ENCODE measurements at places on chromosomes 6 and 20.
A peak's percentile ranks its signal among the peaks of the same experiment; 100 is the strongest.

GRCh38 chr6:12175626-12176025, 114.5 kb upstream of the EDN1 start:
- DNase-seq, result no peak

DNA sequence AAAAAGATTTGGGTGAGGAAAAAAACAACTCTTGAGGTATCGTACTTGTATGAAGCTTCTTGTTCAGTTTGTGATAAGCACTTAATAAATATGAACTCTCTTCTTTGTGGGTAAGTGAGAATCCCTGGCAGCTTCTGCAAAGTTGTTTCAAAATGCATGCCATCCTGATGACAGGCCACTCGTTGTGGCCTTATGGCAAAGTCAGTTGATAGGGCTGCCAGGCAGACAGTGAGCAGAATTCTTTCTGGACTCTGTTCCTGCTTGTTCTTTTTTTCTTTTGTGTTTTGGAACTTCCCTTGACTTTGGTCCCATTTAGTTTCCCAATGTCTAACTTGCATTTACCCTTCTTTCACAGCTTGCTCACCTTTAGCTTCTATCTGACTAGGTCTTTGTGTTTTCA, 983.5 kb upstream of the FLRT3 start:
- DNase-seq, result no peak

- no peak for DNase-seq
These were observed 76.2 kb downstream of the MAP3K4 start for GRCh38 chr6:161067749-161068148.

GRCh38 chr6:25749837-25750236, 4.7 kb upstream of the SLC17A4 start:
- no peak for DNase-seq

- DNase-seq, result no peak
These were observed 2.5 kb upstream of the BTN1A1 start for GRCh38 chr6:26497610-26498009.

DNA sequence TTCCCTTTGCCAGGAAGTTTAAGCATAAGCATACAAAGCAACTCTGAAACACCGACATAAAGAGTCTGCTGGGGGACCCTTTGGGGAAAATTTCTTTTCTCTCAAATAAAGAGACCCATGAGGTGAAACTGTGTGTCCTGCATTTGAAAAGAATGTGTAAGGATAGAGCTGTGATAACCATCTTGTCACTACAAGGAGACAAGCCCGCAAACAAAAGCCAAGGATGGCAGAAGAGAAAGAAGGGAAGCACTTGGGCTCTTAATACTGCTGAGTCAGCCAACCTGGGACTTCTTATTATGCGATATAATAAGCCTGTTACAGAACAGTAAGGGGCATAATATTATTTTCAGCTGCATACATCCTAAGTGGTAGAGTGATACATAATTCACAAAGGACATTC, 52.5 kb downstream of the NUDT3 start:
- DNase-seq, result no peak

DNA sequence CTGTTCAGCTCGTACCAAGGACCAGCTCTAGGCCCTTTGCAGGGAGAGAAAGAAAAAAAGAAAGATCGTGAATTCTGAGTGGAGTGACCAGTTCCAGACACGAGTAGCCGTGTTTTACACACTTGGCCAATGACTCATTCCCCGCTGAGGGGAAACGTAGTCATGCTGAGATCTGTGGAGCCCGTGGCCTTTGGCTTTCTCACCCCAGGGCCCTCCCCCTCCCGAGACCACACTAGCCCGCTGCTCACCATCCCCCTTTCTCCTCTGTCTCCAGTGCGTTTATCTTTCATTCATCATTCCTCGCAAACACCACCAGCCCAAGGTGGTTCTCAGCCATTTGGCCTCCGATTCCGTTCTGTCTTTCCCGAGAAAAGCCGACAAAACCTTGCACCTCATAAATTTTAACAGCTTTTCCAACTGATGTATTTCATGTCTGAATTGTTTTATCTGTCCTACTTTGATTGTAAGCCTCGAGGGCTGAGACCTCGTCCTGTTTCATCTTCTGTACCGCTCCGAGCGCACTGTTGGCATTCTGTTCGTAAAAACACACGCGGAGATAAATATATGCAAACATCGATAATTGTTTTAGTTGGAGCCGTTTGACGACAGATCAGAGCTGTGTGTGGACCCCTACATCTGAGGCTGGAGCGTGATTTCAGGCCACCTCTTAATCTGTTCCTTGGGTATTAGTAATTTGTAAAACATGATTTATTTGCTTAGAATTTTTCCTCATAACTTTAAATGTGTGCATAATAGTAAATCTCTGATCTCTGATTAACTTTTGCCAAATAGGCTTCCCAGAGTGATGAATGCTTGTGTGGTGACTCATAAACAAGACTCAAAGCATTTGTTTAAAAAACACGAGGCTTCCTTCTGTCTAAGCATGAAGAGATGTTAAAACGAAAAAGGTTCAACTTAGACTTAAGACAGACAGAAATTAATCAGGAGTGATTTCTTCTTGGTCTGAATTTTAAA, 336.6 kb downstream of the CDH4 start:
- DNase-seq, result no peak

DNA sequence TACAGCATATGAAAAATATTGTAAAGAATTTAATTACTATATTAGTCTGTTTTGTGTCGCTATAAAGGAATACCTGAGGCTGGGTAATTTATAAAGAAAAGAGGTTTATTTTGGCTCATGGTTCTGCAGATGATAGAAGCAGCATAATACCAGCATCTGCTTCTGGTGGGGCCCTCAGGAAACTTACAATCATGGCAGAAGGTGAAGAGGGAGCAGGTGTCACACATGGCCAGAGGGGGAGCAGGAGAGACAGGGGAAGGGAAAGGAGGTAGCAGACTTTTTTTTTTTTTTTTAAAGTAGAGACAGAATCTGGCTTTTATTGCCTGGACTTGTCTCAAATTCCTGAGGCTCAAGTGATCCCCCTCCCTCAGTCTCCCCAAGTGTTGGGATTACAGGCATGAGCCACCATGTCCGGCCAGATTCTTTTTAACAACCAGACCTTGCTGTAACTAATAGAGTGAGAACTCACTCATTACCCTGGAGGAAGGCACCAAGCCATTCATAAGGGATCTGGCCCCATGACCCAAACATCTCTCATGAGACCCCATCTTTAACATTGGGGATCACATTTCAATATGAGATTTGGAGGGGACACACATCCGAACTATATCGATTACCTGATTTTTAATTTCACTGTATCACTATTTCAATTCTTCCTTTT, 64.6 kb downstream of the MAN1A1 start:
- DNase-seq, result peak; percentile 14

- no peak for DNase-seq
These were observed 114.7 kb downstream of the ANKRD60 start for GRCh38 chr20:58113716-58114115.

GRCh38 chr6:36851149-36851614, 11.9 kb upstream of the CPNE5 start:
- no peak for DNase-seq

DNA sequence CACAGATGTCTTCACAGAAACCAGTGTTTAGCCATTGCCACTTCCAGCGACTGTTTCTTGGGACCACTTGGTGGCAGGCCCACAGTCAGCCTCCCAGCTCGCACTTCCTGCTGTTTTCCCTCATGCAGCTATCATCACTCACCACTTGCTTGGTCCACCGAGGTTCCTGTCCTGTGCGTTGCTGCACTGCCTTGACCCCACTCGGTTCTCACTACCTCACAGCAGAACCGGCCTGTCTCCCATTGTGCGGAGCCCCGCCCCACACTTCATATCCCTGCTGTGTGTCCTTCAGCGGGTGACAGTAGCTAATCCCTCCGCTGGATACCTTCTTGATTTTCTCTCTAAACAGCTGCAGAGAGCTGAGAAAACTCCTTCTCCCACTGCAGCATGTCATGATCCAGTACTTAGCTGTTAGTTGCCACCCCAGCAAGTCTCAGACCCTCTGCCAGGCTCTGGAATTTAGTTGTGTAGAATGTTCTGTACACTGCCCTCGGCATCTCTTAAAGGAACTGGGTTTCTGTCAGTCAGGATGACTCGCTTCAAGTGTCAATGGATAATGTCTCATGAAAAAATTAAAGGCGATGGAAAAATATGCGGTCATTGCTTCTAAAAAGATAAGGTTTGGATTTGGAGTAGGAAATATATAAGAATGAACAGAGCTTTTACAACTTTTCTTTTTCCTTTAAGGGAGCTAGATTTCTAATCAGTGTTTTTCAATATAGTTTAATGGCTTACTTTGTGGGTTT, 208.0 kb downstream of the FARS2 start:
- no peak for DNase-seq

GRCh38 chr6:46876126-46876525, 45.6 kb downstream of the ADGRF5 start:
- DNase-seq, result no peak

DNA sequence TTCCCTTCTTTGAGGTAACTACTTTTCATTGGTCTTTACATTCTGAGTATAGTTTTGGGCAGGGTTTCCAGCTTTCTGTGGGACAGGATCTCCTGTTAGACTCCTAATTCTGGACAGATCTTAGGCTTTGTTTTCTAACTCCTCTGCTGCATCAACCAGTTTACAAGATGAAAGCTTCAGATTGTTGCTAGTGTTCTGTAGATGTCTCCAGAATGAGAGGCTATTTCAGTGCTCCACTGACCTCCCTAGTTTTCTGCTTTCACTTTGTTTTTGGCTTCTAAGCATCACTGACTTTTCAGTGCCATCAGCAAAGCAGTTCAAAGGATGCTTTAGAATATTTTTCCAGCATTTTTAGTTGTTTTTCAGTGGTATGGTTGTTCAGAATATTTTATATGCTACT, 101.4 kb downstream of the LIN28B start:
- no peak for DNase-seq

GRCh38 chr6:2264932-2265331, 19.5 kb upstream of the GMDS start:
- no peak for DNase-seq

- DNase-seq, result no peak
These were observed 65.9 kb upstream of the DDR1 start for GRCh38 chr6:30818391-30818841.

- no peak for DNase-seq
These were observed 346.8 kb upstream of the POU3F2 start for GRCh38 chr6:98487612-98488011.

GRCh38 chr20:62101078-62101477, 21.2 kb upstream of the LSM14B start:
- no peak for DNase-seq

DNA sequence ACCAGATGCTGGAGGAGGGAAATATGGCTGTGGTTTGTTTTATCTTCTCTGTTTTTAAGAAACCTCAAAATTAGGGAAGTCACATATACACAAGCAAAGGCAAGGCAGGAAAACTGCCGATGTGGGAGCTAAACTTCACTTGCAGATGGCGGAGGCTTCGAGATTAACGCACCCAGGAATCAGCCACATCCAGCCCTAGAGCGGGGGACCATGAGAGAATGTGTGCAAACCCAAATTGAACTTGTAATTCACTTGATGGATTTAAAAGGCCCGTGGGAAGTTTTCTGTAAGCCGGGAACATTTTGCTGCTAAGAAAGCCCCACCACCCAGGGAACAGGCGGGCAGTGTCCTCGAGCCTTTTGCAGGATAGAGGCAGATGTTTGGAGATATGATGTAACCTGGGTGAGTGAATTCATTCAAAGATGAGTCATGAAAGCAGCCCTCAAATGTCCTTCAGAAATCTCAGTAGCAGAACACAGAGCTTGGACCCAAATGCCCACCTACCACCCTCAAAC, 39.9 kb downstream of the PREX1 start:
- DNase-seq, result no peak

GRCh38 chr6:1396952-1397868, 7.8 kb downstream of the FOXF2 start:
- DNase-seq, result peak; percentile 78

DNA sequence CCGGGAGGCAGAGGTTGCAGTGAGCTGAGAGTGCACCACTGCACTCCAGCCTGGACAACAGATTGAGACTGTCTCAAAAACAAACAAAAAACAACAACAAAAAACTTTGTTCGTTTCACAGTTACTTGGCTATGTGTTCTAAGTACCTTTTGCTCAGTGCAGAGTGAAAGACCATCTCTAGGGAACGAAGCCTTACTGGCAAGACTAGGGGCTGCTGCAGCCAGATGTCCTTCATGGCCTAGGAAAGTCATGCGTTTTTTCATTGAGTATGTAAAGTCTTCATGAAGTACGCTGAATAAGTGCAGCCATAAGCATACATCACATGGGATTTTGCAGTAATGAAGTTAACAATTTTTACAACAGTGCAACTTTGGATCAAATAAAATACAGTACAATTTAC, 111.1 kb downstream of the JARID2 start:
- DNase-seq, result no peak

- DNase-seq, result no peak
These were observed 41.9 kb downstream of the SYCP2 start for GRCh38 chr20:59891581-59891980.

- DNase-seq, result no peak
These were observed 24.3 kb downstream of the TOP1 start for GRCh38 chr20:41052742-41053419.

- peak; percentile 1 for DNase-seq
These were observed 21.2 kb upstream of the FRMD1 start for GRCh38 chr6:168100011-168100802.

GRCh38 chr6:98041056-98041455, 758.0 kb upstream of the MMS22L start:
- DNase-seq, result no peak

GRCh38 chr6:105695461-105695860, 292.6 kb upstream of the PREP start:
- no peak for DNase-seq

DNA sequence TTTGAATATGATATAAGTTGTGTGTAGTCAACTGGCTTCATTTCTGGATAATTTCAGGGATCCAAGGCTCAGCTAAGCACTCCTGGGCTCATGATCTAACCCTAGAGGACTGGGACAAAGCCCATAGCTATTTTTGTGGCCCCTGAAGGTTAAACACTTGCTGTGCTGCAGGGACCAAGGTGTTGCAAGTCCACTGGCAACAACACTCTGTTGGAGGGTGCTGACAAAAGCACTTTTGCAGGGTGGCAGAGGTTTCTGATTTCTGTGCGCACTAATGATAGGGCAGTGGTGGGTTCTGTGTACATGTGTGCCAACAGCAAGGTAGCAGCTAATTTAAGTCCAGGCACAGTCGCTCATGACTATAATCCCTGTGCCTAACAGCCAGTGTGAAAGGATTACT, 445.3 kb upstream of the SYNCRIP start:
- no peak for DNase-seq

- no peak for DNase-seq
These were observed 21.6 kb downstream of the SASH1 start for GRCh38 chr6:148364056-148364824.
